ENCODE measurements at places on chromosomes 3 and 15. TPM values are rescaled to one million over a fixed set of nuclear protein-coding genes. Genes with fewer than 3 reads are reported as not detected.

DNA sequence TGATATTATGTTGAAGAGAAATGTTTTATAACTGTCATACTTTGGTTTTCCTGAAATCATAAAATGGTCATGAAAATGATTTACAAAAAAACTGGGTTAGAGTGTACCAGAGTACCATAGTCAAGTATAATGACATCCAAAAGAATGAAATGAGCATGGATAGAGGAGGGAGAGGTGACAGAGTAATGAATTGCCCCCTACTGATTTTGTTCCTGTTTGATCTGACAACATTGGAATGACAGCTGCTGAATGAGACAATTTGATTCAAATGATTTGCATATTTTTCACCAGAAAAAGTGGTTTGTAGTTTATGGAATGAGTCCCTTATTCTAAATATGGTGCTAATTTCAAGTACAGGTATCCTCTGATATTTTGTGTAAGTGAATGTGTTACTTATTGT, 271.7 kb downstream of the CNTN4 start:
- H3K27me3 ChIP-seq, result no peaks in the 10 kb centered on the region
- H3K4me1 ChIP-seq, result no peaks in the 10 kb centered on the region
- H3K4me3 ChIP-seq, result no peak overlapping the region
- H3K36me3 ChIP-seq, result no peaks in the 10 kb centered on the region
- DNase-seq, result no peak

Gene MUSTN1
- total RNA-seq, result 4.7 TPM

GRCh38 chr3:33318710-33319380, 41.6 kb downstream of the FBXL2 start:
- H3K4me1 ChIP-seq, result peaks cover 5% of the 10 kb centered on the region
- DNase-seq, result no peak
- no peaks in the 10 kb centered on the region for H3K27me3 ChIP-seq
- no peaks in the 10 kb centered on the region for H3K36me3 ChIP-seq
- no peak overlapping the region for H3K27ac ChIP-seq

GRCh38 chr3:15409239-15409638, 18.1 kb downstream of the METTL6 start:
- H3K4me3 ChIP-seq, result no peak overlapping the region
- H3K27me3 ChIP-seq, result no peaks in the 10 kb centered on the region
- H3K4me1 ChIP-seq, result peaks cover 9% of the 10 kb centered on the region
